ENCODE measurements at places on chromosomes 6 and 20.

DNA sequence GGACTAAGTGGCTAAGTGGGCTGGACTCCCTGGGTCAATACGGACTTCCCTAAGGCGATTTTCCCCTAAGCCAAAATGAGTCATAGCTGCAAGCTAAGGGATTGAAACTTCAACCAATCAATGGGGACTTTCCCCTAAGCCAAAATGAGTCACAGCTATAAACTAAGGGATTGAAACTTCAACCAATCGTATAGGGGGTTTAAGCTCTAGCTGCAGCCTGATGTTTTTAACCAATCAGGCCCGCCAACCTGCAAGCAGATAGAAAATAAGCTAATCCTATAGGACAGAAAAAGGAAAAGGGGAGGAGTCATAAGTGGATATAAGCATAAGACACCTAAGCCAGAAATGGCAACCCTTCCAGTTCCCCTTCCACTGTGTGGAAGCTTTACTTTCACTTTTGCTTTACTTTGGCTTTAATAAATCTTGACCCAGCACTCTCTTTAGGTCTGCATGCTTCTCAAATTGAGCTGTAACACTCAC, 655.0 kb upstream of the HS3ST5 start:
- peak; percentile 14 for DNase-seq

GRCh38 chr6:107786709-107787588, 37.2 kb downstream of the SCML4 start:
- no peak for DNase-seq

GRCh38 chr6:24949020-24949569, 13.3 kb upstream of the RIPOR2 start:
- DNase-seq: no peak

DNA sequence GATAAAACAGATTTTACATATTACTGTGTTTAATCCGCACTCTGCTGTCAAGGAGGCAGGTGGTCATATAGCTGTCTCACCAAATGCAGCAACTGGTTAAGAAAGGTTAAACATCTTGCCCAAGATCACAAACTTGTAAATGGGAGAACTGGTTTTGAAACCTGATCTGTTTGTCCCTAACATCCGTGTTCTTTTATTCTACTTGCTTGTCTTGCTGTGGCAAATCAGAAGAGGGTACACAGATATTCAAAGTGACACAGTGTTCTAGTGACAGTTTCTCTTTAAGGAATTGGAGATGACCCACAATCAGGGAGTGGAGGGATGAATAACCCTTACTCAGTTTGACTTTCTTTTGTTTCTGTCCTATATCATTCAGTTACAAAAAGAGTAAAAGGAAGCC, 83.0 kb upstream of the SGK1 start:
- DNase-seq: no peak

- no peak for DNase-seq
These were observed 55.4 kb downstream of the GFOD1 start for GRCh38 chr6:13431861-13432465.

GRCh38 chr20:49892260-49892659, 23.1 kb downstream of the SPATA2 start:
- DNase-seq: no peak

- DNase-seq: peak; percentile 63
These were observed 635 bp upstream of the C20orf203 start for GRCh38 chr20:32674362-32674789.

GRCh38 chr6:29490552-29490951, 2.8 kb upstream of the MAS1L start:
- no peak for DNase-seq

DNA sequence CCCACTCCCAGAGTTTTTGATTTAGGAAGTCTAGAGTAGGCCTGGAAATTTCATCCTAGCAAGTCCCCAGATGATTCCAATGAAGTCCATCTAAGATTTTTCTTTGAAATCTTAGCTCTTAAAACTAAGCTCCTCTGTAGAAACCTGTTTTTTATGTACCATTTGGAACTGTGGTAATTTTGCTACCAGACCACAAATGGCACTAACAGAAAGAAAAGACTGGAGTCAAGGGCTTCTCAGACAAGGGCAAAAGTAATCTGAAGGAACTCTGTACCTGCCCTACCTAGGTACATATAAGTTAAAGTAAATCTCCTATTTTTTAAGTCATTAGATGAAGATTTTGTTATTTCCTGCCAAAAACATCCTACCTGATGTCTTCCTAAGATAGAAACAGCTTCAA, 155.0 kb upstream of the HTR1E start:
- no peak for DNase-seq

All from SW 1271 (cell line).